ENCODE measurements at places on chromosomes 7 and 10.
A peak's percentile ranks its signal among the peaks of the same experiment; 100 is the strongest.

- peak; percentile 49 for DNase-seq
Measured at GRCh38 chr7:98771519-98771918, 98.3 kb downstream of the TMEM130 start.

- peak; percentile 77 for DNase-seq
Measured at GRCh38 chr10:72834183-72834825, 59.2 kb upstream of the OIT3 start.

DNA sequence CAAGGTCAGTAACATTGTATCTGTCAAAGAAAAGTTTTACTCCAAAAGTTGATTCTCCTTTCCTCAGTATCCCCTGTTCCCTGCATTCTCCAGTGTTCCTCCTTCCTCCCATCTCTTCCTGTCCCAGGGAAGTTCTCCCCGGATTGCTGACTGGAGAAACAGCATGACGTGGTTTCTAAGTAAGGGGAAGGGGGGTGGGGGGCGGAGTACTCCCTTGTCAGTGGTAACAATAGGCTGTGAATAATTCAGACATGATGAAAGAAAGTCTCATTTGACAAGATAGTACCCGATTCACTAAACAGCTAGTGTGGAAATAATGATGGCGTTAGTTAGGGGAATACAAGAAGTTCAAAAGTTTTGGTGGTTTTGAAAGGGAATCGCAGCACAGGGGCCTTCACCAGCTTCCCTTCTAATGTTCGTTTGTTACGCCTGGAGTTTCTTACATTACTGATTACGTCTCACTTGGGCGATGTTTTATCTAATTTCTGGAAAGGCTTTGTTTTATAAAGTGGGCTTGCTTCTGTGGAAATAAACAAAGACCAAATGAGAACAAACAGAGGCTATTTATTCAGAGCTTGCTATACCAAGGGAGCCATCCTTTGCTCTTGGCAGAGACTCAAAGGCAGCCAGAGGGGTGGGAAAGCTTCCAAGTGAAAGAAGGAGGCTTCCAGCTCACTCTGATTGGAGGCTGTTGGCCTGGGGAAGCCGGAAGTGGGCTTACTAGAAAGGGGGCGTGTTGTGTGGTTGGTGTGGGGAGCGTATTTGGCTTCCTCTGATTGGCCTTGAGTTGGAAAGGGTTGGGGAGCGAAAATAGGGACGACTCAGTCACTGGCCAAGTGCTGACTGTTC, 453.7 kb downstream of the SDK1 start:
- peak; percentile 87 for DNase-seq

GRCh38 chr10:117439243-117439912, 64.1 kb upstream of the PDZD8 start:
- DNase-seq, result peak; percentile 73

- no peak for DNase-seq
Measured at GRCh38 chr10:77071001-77071511, 566.6 kb downstream of the KCNMA1 start.

- no peak for DNase-seq
Measured at GRCh38 chr10:1532636-1533035, 204.7 kb downstream of the ADARB2 start.

DNA sequence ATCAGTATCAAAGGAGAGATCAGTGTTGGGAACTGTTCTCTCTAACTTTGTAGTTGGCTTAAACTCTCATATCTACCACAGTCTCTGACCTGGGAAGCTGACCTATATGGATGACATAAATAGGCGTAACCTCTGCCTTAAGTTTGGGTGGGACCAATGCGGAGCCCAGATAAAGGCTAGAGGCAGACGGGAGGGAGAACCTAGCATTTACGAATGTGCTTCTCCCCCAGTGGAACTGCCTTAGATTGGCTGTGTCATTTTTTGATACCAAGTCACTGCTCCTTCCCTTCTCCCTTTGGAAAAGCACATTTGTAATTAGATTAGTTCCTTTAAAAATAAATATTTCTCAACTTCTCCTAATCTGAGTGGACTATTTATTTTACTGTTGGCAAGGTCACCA, 23.7 kb upstream of the LRRN3 start:
- no peak for DNase-seq

- no peak for DNase-seq
Measured at GRCh38 chr10:132418527-132419416, 21.8 kb downstream of the PWWP2B start.

DNA sequence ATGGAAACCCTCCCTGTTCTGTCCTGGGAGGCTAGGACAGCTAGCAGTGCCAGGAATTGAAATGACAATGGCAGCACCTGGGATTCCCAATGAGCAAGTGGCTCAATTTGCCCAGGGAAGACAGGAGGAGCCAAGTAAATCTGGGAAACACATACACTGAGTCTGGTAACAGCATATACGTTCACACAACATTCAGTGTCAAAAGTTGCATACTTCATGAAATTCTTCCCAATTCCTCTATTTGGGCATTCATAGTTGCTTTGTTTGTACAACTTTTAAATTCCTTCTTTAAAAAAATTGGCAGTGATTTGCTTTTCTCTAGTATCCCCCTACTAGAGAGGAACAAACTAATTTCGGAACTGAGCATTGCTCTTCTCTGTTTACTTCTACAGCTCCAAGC, 2.9 kb upstream of the FRMD4A start:
- DNase-seq, result no peak

GRCh38 chr7:101833799-101834198, 16.4 kb downstream of the CUX1 start:
- no peak for DNase-seq

DNA sequence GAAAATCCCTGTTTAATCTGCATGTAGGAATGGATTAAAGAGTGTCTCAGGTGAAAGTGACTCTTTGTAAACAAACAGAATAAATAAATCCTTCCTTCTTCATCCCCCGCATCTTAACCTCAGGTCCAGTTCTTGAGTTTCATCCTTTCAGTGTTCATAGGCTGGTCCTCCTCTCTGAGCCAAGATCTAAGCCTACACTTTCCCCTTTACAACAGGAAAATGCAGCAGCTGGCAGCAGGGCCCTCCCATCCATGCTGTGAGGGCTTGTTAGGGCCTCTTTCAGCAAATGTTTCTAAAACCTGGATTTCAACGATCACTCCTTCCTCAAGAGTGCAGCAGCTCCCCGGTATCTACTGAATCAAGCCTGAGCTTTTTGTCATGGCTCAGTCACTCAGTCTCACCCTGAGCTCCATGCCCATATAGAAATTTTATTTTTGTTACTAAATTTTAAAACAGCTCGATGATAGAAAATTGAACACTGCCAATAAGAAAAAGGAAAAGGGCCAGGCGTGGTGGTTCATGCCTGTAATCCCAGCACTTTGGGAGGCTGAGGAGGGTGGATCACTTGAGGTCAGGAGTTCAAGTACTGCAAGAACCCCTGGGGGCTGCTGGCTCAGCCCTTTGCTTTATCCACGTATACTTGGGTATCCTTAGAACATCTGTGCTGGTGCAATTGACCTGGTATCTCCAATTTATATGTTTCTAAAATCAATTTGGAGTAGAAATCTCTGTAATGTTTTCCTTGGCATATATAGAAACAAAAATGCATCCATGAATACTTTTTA, 15.6 kb downstream of the BLNK start:
- DNase-seq, result no peak

- DNase-seq, result no peak
Measured at GRCh38 chr7:29806208-29806994, at the start of gene WIPF3. Gene WIPF3 (plus strand): TSS chr7:29806508. CDS start chr7:29834725, 28,217 bp downstream.

- DNase-seq, result no peak
Measured at GRCh38 chr7:31003721-31004120, 40.0 kb downstream of the GHRHR start.

- no peak for DNase-seq
Measured at GRCh38 chr10:132452216-132452650, 55.2 kb downstream of the PWWP2B start.

DNA sequence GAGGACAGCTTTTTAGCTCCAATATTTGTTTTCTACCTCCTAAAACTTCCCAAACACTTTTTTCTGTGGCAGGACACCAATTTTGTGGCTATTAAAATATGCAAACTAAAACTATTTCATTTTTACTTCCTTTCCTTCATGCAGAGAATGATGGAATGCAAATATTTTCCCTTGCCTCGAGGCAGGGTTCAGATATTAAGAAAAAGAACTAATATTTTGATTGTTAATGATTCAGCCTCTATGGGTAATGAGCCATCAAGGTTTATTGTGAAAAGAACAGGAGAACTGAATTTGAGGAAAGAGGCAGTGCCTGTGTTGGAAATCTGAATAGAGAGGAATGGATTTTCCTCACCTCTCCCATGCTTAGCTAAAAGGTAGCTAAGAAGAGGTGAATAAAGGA, 43.1 kb upstream of the CASD1 start:
- no peak for DNase-seq

- DNase-seq, result peak; percentile 81
Measured at GRCh38 chr7:80277434-80278427, 143.1 kb downstream of the GNAI1 start.

DNA sequence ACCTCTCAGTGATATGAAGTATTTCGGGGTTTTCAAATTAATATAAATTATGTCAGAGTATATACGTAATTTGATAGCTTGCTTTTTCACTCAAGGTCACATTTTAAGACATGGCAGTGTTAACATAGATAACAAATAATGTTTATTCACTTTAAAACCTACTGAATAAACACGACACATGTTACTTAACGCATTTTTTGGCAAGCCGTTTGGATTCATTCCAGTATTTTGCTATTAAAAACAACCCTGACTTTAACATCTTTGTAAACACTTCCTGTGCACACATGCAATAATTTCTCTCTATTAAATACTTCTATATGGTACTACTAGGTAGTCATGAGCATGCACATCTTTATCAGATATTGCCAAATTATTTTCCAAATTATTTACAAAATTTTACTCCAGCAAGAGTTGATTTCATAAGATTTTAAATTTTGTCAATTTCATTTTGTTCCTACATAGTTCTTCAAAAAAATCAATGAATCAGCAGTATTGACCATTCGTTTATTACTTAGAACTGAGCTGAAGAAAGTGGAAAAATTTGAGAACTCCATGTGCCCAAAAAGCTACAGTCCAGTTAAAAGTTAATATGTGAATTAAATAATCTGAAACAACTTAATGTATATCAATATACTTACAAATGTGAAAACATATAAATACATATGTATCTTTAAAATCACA, 26.8 kb upstream of the THSD7A start:
- no peak for DNase-seq

GRCh38 chr7:43569424-43569823, 13.5 kb upstream of the STK17A start:
- peak; percentile 91 for DNase-seq

DNA sequence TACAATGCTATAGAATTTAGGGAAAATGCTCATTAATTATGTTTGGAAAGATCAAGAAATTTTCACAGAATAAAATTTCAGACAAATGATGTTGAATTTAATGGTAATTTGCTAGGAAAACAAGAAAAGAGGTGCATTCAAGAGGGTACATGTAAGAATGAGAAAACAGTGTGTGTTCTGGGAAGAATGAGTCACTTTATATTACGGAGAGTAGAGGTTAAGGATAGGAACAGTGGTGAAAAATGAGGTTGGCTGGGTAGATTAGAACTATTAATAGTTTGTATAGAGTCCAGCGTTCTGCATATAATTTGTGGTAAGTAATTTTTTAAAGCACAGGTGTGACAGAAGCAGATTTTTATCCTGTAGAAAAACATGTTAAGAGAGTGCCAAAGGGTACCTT, 336.7 kb upstream of the MBL2 start:
- no peak for DNase-seq

- peak; percentile 93 for DNase-seq
Measured at GRCh38 chr10:44300666-44301649, 83.9 kb downstream of the CXCL12 start.

DNA sequence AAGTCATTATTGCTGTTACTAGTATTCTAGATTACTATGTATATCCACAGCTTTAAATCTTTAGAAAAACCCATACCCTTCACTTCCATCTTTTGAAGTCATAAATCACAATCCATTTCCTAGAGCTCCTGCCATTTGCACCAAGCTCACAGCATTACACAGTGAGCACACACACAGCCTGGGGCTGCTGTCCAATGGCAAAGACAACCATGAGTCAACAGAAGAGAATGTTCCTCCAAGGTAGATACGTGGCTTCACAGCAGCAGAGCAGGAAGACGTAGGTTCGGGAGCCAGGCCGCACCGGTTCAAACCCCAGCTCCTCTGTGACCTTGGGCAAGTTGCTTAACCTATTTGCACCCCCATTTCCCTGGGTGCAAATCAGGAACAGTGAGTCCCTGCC, 234.6 kb downstream of the DIP2C start:
- DNase-seq, result peak; percentile 90

DNA sequence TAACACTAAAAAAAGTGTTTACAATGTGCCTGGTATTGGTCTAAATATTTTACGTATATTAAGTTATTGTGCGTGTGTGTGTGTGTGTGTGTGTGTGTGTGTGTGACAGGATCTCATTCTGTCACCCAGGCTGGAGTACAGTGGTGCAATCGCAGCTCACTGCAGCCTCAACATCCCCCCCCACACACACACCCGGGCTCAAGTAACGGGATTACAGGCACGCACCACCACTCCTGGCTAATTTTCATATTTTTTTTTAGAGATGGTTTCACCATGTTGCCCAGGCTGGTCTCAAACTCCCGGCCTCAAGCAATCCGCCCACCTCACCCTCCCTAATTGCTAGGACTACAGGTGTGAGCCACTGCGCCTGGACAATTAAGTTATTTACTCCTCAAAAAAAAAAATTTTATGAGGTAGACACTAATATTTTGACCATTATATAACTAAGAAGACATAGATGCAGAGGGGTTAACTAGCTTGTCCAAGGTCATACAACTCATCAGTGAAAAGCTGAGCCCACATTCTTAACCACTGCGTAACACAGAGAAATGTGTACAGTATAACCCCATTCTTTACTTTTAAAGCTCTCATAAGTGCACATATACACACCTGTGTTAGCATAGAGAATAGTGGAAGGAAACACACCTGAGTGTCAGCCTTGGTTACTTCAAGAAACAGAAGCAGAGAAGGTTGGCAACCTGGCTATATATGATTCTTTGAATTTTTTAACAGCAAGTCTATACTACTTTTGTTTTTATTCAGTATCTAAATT, 35.0 kb downstream of the DNAJC12 start:
- no peak for DNase-seq

DNA sequence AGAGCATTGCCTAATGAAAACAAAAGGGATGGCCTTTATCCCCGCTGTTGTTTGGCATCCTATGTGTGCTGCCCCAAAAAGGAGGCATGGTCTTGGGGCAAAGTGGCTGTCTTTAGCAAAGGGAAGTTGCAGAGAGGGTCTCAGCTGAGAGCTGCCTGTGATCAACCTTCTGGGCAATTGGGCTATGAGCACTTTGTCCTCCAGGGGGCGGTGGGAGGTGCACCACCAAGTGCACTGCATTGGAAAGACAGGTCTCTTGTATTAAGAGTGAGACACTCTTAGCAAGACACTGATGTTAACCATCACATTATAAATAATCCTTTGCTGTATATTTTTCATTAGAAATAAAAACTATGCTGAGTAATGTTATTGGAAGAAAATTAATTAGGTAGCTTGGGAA, 314.8 kb downstream of the POM121L12 start:
- DNase-seq, result no peak

DNA sequence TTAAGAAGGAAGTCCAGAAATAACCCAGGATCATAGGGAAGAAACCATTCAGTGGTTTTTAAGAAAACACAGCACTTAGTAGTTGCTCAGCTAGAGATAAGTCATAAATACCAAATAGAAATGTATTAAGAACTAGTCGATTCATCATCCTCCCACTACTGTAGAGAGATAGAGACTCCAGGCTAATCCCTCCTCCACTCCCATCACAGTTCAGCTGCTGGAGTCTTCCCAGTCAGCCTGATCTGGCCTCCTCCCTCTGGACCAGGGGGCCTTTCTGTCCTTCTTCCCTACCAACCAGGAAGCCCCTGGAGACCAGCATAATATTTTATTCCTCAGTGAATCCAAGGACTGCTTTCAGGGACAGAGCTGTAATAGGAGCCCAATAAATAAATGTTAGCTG, 294.1 kb upstream of the YAE1 start:
- DNase-seq, result no peak
